ENCODE measurements at places on chromosomes 3 and 15.

- DNase-seq: no peak
These were observed 272.6 kb downstream of the CLSTN2 start for GRCh38 chr3:140207541-140207940.

GRCh38 chr3:183158113-183158512 is 4.4 kb downstream of the LAMP3 start:
- no peak for DNase-seq

GRCh38 chr15:90143166-90143655 is 40.9 kb upstream of the IDH2 start:
- peak; percentile 6 for DNase-seq

GRCh38 chr15:98525661-98526001 is 122.7 kb upstream of the IGF1R start:
- no peak for DNase-seq

- DNase-seq: no peak
These were observed 348.4 kb upstream of the PLSCR5 start for GRCh38 chr3:146953511-146953981.

- DNase-seq: no peak
These were observed 52.4 kb downstream of the ANP32A start for GRCh38 chr15:68768321-68768720.

DNA sequence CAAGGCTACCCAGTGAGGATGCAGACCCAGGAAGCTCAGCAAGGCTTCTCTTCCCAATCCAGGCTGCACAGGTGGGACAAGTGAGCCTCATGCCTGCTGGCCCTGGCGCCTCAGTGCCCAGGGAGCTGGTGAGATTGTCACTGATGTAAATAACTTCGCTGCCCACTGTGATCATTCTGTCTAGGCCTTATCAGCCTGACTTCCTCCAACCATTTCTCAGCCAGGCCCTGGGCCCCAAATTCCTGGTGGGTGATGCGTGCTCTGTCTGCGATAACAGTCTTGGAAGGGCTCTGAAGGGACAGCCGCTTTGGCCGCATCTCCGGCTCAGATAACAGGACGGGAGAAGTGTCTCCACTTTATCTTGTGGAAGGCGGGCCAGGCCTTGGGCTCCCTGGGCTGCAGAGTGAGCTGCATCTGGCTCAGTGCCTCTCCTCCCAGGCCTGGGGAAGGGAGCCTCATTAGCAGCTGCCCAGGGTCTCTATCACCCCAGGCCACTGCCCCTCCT is 2.2 kb upstream of the FBLN2 start:
- no peak for DNase-seq

DNA sequence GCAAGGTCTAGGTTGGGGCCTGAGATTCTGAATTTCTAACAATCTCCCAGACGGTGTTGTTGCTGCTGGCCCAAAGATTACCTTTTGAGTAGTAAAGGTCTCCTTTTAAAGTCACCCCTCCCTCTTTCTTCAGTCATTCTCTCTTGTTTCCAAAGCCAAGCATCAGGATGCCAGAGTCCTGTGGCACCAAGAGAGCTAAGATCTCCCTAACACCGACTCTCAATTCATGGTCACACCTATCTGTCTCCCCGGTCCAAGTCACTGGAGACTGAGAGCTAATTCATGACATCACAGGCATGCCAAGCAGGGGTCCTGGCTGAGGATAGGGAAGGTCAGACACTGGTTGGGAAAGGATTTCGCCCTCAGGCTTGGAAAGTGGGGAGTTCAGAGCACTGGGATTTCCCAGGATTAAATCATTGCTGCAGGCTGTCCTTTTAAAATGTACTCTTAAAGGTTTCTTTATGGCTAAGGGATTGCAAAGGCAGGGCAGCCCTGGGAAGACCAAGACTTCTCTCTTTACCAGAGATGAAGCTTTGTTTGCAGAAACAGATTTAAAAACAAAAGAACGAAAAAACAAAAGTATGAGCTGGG is 7.3 kb downstream of the SHOX2 start:
- no peak for DNase-seq

DNA sequence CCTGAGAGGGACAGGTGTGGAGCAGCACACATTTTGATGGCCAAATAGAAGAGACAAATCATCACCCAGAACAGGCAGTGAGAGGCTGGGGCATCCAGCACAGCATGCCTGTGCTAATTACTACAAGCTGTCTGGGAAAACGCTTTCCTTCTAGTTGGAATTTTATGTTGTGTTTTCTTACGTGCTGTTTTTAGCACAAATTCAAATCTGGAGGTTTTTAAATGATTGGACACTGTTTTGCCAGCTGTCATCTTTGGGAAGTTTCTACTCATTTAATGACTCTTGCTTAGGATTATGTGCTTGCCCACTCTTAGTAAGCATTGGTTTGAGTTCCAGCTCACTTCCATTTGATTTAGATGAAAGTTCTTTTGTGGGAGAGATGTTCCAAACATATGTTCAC is 43.5 kb downstream of the EAF1 start:
- DNase-seq: no peak

DNA sequence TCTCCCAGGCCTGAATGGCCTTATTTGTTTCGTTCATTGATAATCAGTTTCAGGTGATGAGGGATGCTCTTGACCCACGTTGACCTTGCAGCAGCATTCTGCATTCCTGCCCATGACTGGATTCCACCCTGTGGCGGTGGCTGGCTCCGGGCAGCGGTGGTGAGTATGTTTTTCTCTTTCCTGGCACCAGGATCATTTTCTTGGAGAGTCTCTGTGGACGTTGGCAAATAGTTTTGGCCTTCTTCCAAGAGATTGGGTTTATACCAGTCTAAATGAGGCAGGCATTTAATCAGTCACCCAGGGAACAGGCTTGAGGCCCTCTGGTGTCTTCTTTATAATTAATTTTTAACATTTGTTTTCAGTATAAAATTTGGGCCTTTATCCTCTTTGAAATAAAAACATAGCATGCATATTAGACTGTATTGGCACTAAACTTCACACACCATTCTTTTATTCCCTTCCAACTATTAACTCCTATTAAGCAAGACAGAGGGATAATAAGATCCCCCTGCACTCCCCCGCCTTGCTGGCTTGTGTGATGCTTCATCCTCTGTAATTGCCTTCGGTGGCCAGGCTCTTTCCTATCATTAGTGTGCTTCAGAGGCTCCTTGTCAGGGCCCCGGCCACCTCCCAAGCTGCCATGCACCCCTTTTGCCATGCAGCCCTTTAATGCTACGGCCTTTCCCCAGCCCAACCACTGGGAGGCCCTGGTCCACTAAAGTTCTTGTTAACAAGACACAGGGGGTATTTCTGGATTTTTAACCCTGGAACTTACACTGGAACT is 176.2 kb upstream of the TOPAZ1 start:
- no peak for DNase-seq

DNA sequence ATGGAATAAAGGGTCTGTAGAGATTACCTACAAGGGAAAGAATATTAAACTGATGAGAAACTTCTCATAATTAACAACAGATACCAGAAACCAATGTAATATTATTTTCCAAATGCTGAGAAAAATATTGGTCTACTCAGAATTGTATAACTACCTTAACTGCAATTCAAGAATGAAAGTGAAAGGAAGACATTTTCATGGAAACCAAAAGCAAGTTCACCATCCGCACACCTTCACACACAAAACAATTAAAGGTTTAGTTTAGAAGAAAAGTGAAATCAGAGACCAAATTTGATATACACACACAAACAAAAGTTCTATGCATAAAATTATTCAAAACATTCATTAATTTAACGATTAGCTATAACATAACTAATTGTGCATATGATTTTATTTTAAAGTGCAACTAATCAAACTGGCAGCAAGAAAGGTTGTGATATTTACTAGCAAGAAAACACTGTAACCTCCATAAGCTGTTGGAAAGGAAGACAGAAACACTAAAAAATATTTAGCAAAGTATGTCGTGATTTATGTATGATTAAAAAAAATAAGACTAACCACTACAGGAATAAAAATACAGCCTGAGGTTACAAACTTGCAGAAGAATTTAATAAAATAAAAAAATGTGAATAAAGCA is 395.5 kb downstream of the FGF12 start:
- DNase-seq: no peak

DNA sequence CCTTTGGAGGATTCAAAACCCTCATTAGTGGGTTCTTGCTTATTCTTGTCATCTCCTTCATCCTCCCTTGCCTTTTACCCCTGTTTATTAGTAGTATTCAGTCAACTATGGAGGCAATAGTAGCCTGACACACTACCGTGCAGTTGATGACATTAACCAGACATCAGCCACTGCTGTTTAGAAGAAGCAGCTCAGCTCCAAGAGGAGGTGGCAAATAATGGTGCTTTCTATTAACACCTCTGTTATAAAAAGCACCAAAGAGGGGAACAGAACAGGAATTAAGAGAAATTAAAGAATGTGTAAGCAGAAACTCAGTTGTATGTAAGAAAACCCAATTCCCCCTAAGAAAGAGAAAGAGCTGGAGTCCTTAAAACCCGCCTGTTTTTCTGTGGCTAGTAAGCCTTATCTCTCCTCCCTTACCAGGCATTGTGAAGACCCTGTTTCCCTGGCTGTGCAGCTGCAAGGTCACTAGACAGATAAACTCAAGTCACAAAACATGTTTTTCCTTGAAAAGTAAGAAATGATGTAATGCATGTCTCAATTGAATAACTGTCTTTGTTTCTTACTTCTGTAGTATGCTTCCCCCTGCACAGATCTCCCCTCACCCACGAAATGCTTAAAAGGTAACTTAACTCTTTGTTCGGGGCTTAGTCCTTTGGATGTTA is 21.2 kb downstream of the CCR4 start:
- no peak for DNase-seq

DNA sequence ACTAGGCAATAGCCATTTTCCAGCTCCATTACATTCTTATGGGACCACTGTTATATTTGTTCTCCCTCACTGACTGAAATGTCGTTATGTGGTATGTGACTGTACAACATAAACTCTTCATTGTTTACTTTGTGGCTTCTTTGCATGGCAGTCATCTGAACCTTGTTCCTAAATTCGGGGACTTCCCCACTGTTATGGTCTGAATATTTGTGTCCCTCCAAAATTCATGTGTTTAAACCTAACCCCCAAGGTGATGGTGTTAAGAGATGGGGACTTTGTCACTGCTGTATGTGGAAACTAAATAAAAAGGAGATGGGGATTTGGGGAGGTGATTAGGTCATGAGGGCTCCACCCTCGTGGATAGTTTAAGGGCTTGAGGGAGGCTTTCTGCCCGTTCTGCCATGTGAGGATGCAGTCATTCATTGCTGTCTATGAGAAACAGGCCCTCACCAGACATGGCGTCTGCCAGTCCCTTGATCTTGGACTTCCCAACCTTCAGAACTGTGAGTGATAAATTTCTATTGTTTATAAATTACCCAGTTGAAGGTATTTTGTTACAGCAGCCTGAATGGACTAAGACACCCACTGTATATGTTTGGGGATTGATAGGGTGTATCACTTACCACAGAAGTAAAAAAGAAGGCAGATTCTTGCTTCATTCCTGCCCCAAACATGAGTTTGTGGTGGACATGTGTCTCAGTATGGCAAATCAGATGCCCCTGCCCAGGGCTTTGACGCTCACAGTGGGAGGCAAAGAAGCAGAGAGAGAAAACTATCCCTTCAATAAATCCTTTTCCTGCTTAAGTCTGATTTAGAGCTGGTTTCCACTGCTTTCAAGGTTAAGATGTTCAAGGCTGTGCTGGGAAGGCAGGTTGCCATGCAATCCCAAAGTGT is 138.0 kb upstream of the UBE2E1 start:
- DNase-seq: no peak

- DNase-seq: no peak
These were observed 42.8 kb downstream of the TLE3 start for GRCh38 chr15:70054884-70055387.

DNA sequence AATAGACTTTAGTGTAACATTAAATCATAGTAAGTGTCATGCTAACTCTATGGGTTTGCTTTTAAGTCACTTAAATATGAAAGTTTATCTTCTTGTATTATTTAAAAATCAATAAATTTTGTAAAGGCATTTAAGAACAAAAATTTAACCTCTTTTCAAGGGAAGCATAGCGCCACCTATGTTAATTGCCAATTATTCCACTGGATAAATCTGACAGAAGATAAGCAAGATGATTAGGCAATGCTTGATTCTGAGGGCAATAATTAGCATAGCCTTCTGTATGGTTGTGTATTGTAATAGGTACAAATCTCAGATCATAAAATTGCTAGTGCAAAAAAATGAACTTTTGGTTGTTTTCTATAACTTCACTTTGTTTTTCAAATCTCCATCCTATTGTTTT is 560.1 kb downstream of the GRM7 start:
- DNase-seq: no peak

DNA sequence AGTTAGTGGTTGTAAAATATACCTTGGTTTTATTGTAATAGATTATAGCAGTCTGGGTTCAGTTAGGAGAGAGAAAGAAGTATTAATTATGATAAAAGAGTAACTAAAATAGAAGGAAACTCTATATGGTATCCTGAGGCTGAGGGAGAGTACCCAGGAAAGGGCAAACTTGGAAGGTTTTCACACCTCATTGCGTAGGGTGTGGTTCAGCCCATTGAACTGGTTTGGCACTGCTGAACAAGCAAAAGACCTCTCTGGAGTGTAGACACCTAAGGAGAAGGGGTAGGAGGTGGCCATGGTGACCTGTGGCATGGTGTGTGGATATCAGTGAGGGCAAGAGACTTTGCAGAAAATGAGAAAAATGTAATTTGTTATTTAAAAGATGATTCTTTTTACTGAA is 63.5 kb downstream of the STT3B start:
- no peak for DNase-seq

DNA sequence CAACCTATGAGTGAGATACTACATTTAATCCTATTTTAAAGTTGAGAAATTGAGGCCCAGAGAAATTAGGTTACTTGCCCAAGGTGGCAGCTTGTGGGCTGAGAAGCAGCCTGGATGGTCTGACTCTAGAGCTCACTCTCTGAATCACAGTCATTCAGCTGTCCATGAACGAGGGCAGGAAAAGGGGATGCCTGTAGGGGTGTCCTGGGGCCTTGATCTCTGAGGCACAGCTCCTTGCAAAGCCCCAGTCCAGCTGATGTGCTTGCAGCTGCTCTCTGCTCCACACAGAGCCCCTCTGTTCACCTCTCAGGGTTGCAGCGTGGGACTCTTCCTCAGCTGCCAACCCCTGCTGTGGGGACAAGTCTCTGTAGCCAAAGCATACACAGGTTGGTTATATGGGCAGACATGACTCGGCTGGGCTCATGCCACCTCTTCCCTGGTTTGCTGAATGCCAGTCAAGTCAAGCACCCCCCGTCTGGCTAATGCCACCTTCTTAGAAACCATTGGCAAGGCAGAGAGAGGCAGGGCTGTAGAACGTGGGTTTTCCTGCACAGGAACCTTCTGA is 56.8 kb downstream of the GASK1A start:
- DNase-seq: no peak

DNA sequence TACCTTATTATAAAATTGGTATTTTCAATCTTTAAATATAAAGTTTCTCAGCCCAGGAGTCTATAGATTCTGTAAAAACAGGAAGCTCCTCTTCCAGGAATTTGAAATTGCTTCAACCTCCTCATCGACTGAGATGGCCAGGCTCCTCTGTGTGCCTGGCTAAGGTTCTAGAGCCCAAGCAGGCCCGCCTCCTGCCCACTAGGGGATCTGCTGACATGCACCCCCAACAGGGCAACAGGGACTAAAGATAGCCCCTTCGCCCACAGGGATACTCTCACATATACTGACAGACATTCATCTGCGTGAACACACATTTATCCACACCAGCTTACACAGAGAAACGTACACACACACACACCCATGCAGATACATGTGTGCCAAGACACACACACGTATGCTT is 183.1 kb upstream of the TLE3 start:
- no peak for DNase-seq

Data from GF-D8 (cell line).